ENCODE measurements at places on chromosomes 5 and 9.
A peak's percentile ranks its signal among the peaks of the same experiment; 100 is the strongest.

- no peak for DNase-seq
Observed at GRCh38 chr5:32277798-32278197, 34.9 kb downstream of the MTMR12 start.

- DNase-seq = no peak
Observed at GRCh38 chr9:119181561-119181960, 187.7 kb downstream of the BRINP1 start.

DNA sequence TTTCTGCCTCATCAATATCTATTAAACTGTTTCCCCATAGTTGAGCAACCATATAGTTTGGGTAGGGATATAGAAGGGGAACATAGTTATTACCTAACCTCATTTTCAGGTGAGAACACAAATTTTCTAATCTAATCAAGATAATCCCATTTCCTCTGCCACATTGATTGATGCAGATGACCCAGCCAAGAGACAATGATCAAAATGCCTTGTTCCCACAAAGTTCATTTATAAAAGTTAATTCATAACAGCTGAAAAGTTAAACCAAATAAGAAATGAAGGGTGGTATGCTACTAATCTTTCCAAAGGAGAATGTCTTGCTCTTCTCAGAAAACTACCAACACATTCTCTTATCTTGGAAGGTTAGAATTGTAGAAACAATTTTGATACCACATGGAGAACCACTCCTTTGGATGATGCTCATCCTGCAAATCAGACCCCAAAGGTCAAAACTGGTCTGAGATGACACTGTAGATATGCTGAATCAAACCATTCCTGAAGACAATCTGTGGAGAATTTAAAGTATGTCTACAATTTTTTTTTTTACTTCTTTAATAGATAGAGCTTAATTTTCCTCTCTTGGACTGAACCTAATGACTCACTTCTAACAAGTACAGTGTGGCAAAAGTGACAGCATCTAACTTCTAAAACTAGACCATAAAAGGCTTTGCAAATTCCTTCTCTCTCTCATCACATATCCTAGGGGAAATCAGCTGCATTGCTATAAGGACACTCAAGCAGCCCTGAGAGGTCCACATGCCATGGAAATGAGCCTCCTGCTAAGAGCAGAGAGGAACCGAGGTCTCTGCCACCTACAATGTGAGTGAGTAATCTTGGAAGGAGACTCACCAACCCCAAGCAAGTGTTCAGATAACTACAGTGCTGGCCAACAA, 586.7 kb upstream of the TUSC1 start:
- DNase-seq = peak; percentile 99

DNA sequence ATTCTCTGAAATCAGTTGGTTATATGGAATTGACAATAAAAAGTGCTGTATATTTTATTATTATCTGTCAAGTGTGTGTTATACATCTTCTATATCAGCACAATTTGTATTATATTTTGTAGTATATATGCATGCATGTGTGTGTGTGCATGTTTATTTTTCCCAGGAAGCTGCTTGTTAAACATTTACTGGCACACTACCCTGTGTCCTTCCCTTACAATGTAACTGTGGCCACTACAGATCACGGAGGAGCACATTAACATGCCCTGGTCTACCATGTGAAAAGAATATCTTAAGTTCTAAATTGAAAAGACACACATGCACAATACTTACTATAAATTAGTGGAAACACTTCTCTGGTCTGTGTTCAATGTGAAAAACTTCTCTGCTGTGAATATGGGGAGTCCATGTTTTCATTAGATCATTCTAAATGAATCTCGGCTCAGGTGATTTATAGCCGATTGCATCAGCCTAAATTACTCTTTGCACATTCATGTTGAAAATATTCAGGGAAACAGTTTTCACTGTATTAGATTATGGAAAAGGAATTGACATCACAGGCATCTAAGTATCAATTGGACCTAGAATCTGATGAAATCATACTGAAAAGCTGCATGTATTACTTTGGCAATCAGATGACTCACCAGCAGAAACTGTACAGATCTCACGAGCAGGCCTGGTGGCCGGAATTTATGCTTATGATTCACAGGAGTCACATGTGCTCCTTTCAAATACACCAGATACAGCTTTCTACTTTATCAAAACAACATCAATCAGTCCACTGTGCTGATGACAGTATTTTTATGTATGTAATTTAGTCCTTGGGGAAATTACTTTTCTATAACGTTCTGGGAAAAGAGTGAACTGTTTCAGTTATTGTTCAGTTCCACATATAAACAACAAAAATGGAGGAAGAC, 39.4 kb downstream of the LURAP1L start:
- peak; percentile 100 for DNase-seq

DNA sequence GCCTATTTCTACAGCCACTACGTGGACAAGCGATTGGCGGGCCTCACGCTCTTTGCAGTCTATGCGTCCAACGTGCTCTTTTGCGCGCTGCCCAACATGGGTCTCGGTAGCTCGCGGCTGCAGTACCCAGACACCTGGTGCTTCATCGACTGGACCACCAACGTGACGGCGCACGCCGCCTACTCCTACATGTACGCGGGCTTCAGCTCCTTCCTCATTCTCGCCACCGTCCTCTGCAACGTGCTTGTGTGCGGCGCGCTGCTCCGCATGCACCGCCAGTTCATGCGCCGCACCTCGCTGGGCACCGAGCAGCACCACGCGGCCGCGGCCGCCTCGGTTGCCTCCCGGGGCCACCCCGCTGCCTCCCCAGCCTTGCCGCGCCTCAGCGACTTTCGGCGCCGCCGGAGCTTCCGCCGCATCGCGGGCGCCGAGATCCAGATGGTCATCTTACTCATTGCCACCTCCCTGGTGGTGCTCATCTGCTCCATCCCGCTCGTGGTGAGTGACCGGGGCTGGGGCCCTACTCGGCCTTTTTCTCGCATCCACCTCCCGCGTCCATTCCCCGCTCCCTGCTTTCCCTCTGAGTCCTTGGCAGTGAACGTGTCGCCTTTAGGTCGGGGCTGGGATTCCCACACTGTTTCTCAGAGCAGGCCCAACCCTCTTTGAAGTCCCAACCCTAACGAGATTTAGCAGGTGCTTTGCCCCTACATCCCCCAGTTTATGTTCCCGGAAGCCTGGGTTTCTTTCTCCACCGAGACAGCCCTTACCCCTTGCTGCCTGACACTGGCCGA, 1.8 kb downstream of the PTGER4 start:
- DNase-seq = no peak

DNA sequence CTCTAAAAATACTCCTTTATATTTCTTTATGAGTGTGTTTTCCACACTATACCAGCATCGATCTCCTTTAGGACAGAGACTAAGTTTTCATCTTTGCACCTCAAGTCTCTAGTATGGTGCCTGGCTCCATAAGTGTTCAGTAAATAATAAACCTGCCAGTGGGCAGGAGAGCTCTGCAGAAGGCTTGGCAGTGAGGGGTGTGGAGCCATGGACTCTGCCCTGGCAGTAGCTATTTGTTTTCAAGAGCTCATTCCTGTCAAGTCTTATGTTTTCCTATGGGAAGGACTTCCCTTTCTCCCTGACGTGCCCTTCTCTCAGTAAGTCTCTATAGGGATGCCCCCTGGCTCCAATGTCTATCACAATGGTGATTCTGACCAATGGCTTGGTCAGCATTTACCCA, 252.2 kb downstream of the PIK3R1 start:
- DNase-seq = no peak

DNA sequence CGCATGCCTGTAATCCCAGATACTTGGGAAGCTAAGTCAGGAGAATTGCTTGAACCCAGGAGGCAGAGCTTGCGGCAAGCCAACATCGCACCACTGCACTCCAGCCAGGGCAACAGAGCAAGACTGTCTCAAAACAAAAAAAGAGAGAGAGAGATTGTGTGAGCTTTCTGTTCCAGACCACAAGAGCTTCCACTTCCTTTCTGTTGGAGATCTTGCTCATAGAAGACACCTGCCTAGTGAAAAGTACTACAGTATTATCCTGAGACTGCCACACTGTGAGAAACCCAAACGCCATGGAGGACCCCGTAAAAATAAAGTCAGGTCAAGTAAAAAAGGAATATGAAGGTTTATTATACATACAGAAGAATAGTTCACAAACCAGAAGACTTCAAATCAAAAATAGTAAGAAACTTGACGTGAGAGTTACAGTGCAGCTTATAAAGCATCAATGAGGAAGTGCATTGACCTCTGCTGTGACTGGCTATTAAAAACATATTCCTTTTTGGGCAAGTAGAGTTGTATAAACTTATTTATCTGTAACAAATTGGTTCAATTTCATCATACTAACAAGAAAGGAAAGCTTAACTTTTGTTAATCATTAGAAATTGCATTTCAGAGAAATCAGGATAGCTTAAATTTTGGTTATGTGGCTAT, 4.3 kb upstream of the EMB start:
- DNase-seq = no peak

DNA sequence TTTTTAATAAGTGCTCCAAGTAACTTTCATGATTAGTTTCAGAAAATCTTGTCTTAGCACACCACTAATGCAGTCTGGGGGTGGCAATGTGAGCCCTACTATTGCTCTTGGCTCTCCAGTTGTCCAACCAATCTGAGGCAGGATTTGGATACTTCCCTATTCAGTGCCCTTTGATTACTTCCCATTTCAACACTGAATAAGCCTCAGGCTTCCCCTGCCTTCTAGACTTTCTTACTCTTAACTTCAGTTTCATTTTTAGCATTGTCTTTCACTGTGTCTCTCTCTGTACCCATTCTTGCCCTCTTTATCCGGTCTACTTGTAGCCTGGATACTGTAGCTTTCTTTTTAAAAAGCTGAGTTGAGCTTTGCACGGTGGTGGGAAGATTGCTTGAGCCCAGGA, 186.1 kb downstream of the C9orf152 start:
- no peak for DNase-seq

DNA sequence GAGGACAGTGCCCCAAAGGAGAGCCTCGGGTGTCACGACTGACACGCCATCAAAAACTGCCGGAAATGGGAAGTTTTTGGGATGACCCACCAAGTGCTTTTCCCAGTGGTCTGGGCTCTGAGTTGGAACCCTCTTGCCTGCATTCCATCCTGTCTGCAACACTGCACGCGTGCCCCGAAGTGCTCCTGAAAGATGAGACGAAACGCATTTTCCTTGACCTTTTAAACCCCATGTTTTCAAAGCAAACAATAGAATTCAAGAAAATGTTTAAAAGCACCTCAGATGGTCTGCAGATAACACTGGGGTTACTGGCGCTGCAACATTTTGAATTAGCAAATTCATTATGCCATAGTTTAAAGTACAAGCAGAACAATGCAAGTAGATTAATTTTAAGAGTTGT, 92.9 kb downstream of the ANKRD18A start:
- no peak for DNase-seq

GRCh38 chr9:131417264-131418142, 23.6 kb downstream of the PRRC2B start:
- no peak for DNase-seq

GRCh38 chr9:110199643-110200042, 8.3 kb downstream of the C9orf152 start:
- no peak for DNase-seq

GRCh38 chr5:175133185-175133584, 310.8 kb downstream of the DRD1 start:
- DNase-seq = no peak

DNA sequence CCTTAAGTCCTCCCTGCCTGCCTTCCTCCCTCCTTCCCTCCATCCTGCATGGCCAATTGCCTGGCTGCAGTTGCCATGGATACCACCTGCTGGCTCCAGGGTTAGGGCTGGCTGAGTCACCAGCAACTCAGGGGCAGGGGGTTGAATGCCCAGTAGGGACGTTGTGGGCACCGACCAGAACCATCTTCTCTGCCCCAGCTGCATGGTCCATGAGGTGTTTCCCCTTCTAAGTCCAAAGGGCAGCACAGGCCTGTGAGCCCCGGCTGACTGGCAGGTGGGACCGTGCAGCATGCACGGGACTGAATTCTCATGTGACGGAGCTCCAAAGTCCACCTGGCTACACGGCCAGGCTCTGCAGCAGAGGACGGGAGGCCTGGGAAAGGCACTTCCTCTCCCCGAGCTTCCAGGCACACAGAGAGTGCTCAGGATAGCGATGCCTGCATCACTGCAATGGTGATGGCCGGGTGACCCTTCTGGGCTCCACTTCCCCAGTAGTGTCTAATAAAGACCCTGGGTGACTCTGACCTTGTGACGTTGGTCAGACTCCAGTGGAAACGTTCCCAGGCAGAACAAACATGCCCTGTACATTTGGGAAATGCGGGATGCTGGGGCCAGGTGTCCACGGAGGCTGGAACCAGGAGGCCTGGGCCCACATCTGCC, 5.7 kb downstream of the ASS1 start:
- DNase-seq = no peak

DNA sequence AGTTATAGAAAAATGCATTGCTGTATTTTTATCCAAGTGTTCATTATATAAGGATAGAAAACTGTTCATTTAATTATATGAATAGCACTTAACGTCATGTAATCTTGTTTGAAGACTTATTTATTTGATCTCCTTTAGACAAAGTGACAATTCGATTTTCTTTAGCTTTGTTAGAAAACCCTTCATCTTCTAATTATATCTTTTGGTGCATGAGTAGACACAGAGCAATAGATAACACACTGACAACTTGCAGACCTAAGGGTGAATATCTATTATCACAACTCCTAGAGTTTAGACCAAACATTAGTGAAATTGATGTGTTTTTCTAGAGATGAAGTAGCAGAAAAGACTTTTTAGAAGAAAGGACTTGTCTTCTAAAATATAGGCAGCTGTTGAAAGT, 446.4 kb upstream of the SEMA6A start:
- DNase-seq = no peak

DNA sequence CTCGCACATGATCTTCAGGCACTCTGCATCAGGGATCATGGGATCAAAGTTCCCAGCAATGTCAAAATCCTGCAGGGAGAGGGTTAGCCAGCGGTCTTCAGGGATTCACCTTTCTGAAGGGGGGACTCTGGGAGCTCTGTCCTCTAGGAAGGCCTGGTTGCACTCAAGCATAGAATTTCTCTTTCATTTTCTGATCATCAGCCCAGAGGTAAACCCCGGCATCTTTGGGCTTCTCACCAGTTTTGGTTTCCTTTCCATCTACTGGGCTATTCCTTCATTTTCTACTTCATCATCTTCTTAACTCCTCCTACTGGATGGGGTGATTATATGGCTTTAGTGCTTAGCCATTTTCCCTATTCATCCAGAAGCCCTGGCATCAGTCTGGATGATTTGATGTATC, 4.6 kb upstream of the DND1 start:
- DNase-seq = no peak

GRCh38 chr5:80403782-80404181, 4.1 kb upstream of the ZFYVE16 start:
- no peak for DNase-seq

DNA sequence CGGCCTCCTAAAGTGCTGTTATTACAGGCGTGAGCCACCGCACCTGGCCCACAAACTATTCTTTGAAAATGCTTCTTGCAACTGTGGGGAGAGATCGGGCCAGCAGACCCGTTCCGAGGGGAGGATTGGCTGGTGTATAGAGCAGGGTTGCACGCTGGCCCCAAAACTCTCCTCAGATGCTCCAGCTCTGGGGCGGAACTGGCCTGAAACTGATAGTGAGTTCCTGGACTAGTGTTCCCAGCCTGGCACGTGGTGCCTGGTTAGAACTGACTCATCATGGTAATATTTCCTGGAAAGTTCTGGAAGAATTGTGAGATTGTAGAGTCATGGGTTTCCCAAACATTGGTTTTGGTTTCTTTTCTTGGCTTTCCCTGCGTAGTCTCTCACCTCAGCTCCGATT, 120.5 kb downstream of the FBXL7 start:
- peak; percentile 83 for DNase-seq

GRCh38 chr5:77644371-77645157, 6.1 kb upstream of the OTP start:
- no peak for DNase-seq
